ENCODE measurements at places on chromosomes 5 and 9.

DNA sequence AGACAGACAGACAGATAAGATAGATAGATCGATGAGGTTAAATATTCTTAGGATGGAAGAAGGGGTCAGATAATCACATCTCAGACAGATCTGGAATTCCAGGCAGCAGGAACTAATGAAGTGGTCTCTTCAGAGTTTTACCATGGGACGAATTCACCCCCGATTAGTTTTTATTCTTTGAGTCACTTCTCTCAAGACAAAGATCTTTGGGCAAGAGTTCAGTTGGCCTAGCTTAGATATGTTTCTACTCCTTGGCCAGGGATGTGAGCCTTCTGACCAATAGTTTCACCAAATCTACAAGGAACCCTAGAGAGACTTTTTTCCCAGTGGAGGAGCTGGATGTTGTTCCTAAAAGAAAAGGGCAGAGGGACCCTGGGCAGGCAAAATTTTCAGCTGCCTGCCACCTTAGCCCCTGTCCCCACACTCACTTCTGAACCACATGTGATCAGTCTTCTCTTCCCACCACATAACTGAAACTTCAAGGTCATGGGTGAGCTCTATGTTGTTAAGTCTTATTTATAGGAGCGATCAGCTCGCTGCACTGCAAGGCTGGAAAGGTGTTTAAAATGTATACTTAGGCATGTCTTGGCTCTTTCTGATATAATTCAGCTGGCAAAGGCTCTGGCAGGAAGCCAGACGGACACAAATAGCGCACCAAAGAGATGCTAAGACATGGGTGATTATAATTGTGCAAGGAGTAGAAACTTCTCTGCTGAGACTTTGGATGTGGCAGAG lies 132.9 kb downstream of the PALM2AKAP2 start:
- no peak for DNase-seq

- DNase-seq, result no peak
Measured at GRCh38 chr9:132043708-132044107, 36.0 kb downstream of the MED27 start.

DNA sequence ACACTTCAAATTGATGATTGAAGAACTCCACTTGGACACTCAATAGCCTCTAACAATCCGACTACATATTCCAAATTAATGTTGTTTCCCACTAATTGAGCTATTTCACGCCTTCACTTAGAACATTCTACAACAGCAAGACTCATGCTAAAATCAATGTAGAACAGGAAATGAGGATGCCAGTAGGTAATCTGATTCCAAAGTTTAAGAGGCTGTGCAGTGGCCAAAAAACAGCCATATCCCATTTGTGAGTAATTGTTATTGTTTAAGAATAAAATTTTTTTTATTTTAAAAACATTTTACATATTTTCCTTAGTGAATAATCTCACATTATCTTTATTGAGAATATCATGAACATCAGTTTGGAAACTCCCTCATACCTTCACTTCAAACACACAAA lies 35.7 kb upstream of the GHR start:
- no peak for DNase-seq

DNA sequence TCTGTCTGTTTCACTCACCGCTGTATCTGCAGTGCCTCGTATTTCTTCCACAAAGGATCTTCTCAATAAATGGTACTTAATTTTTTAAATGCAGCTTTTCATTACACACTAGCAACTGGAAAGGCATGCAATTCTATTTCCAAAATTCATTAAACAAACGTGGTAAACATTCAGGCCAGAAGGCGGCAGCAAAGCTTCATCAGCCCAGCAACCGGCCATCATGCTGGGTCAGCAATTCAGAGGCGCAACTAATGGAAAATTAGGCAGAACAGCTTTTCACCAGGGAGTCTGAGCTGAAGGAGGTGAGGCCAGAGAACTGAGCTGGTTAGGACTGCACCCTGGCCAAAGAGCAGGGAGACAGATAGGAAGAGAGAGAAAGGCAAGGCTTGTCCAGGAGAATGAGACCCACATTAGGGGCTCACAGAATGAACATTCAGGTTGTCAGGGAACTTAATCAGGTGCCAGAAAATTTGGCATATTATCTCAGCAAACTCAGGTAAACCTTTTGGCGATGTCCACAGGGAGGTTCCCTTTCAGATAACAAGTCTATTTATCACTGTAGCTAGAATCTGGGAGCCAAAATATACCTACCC lies 17.7 kb upstream of the RNF180 start:
- no peak for DNase-seq

DNA sequence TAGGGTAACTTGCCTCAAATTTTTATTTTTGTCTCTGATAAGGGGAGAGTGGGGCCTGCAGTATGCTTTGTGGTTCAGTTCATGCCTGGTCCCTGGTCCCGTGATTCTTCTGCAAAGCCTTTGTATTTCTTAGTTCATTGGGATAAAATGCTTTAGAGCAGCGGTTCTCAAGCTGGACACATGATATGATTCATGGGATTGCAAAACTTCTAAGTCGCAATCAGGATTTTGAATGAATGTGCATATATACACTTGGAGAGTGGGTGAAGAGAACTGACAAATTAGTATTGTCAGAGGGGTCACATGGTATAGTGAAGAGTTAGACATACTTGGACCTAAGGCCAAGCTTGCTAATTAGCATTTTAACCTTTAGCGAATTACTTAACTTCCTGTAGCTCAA lies 265.4 kb upstream of the KLF9 start:
- DNase-seq, result no peak

DNA sequence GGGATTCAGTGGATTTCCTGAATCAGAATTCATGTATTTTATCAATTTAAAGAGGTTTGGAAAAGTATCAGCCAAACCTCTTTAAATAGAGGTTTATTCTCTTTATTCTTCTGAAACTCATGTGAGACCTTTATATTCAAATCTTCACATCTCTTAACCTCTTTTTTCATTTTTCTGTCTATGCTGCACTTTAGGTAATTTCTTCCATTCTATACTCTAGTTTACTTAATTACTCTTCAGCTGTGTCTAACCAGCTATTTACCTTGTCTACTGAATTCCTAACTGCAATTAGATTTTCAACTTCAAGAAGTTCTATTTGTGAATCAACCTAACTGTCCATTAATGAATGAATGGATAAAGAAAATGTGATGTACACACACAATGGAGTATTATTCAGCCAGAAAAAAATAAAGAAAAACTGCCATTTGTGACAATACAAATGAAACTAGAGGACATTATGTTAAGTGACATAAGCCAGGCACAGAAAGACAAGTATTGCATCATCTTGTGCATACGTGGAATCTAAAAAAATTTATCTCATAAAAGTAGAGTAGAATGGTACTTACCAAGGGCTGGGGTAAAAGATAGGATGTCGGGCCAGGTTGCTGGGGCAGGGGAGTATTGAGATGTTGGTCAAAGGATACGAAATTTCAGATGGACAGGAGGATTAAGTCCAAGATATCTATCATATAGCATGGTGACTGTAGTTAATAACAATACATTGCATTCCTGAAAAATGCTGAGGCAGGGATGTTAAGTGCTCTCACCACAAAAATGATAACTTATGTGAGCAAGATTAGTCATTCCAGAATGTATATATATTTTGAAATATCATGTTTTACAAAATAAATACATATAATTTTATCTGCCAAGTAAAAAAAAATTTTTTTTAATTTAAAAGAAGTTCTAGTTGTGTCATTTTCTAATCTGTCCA lies 129.5 kb upstream of the LRRTM2 start:
- no peak for DNase-seq

DNA sequence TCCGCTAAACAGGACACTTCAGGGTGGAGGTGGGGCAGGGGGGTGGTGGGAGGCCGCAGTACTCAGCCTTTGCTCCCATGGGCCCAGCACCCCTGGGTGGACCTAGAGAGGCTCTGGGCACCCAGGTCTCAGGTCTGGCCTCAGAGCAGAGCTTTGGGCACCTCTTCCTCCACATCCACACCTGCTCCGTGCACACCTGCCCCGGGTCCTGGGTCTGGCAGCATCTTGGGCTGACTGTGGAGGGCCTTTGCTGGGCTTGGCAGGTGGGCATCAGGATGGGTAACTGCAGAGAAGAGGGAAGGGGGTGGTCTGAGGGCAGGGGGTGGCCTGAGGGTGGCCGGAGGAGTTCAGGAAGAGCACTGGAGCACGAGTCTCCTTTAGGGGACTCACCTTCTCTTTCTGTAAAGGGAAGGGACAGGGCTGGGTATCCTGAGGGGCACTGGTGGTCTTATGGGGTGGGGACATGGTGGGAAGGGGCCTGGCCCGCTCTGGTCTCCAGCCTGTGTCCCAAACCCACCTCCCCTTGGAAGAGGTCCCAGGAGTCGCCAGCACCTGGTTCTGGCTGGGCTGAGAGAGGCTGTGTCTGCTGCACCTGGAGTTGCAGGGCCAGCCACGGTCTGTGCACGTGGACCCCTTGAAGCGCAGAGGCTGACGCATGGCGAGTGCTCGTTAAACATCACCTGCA lies 106.7 kb upstream of the IER5L start:
- no peak for DNase-seq

All from GM12878 (cell line).